ENCODE measurements at places on chromosomes 1 and 21. TPM values are rescaled to one million over a fixed set of nuclear protein-coding genes. Genes with fewer than 3 reads are reported as not detected.
A peak's percentile ranks its signal among the peaks of the same experiment; 100 is the strongest.

The HFM1 gene
- total RNA-seq = 0.83 TPM

The S100A7A gene
- total RNA-seq = not detected

The WDR64 gene
- not detected for total RNA-seq

The SPRR1B gene
- total RNA-seq = not detected

The HES3 gene
- not detected for total RNA-seq

The ATP1A4 gene
- total RNA-seq = under 0.01 TPM

The OR2L5 gene
- total RNA-seq = 0.27 TPM

DNA sequence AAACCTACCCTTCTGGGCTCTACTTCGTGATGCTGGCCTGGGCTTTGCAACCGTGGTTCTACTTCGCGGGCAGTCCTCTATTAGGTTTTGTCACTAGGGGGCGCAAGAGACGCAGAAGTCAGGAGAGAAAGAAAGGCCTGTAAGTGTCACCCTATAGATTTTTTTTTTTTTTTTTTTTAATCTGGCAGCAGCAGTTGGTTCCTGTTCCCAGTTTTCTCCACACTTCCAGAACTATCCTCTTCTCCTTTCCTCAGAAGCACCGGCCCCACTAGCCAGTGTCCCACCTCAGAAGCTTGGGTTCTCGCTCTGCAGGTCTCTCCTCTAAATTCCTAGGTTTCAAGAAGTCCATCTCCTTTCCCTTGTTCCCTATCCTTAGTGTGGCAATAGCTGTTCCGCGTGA lies 9.1 kb upstream of the LCE2D start:
- peak; percentile 54 for DNase-seq

- no peak for DNase-seq
Observed at GRCh38 chr1:181128592-181129497, 40.3 kb downstream of the IER5 start.

- peak; percentile 4 for DNase-seq
Observed at GRCh38 chr1:96872757-96873156, 151.2 kb downstream of the PTBP2 start.

GRCh38 chr1:112672009-112672408 lies 2.5 kb upstream of the MOV10 start:
- DNase-seq = no peak

DNA sequence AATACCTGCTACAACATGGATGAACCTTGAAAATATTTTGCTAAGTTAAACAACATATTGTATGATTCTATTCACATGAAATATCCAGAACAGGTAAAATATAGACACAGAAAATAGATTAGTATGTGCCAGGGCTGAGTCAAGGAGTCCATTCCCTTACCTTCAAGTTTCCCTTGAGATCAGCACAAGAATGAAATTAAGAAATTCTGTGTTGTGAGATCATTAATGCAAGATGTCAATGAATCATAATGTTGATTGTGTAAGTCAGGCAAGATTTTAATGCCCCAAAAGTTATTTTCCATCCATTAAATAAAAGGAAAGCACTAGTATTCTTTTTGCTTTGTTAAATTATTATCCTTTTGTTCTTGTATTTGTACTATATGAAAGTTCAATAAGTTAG lies 139.4 kb downstream of the MRPL39 start:
- peak; percentile 1 for DNase-seq
